Cardiac atrium fibroblast (primary cell): ENCODE measurements at places on chromosomes 13 and 19. TPM values are rescaled to one million over a fixed set of nuclear protein-coding genes. Genes with fewer than 3 reads are reported as not detected.

FAM187B gene
- total RNA-seq, result not detected in 2 replicates

SLC25A42 gene
- total RNA-seq, result 4.3 and 5.5 TPM in 2 replicates

PLIN4 gene
- 0.32 and 0.72 TPM in 2 replicates for total RNA-seq

MBD3L3 gene
- total RNA-seq, result not detected in 2 replicates

OR7A5 gene
- not detected in 2 replicates for total RNA-seq

IGFL1 gene
- not detected in 2 replicates for total RNA-seq

CYP4F22 gene
- total RNA-seq, result not detected in 2 replicates

MZT1 gene
- 11.3 and 14.4 TPM in 2 replicates for total RNA-seq

GIPR gene
- total RNA-seq, result under 0.01 and 0.49 TPM in 2 replicates

DOCK6 gene
- 25.1 and 29.4 TPM in 2 replicates for total RNA-seq

B9D2 gene
- total RNA-seq, result 2.9 and 3.7 TPM in 2 replicates

OR7D2 gene
- not detected in 2 replicates for total RNA-seq

ZNF737 gene
- total RNA-seq, result 3.9 and 6.3 TPM in 2 replicates

ZNF222 gene
- total RNA-seq, result 3.4 and 3.6 TPM in 2 replicates

RASAL3 gene
- 0.16 TPM in 1 of 2 replicates, not detected in the other for total RNA-seq

SMIM17 gene
- total RNA-seq, result not detected in 2 replicates

MIR17HG gene
- total RNA-seq, result 1.6 and 2.2 TPM in 2 replicates

LRRC8E gene
- total RNA-seq, result 5.6 and 5.7 TPM in 2 replicates

CNN1 gene
- 3.2 and 3.6 TPM in 2 replicates for total RNA-seq

NAXD gene
- total RNA-seq, result 19.1 and 23.6 TPM in 2 replicates

TNNT1 gene
- 3.2 TPM in 1 of 2 replicates, not detected in the other for total RNA-seq

NTF4 gene
- total RNA-seq, result not detected in 2 replicates

ADAMTSL5 gene
- total RNA-seq, result 3.4 and 11.8 TPM in 2 replicates

FCHO1 gene
- 0.32 and 0.72 TPM in 2 replicates for total RNA-seq

SBK2 gene
- not detected in 2 replicates for total RNA-seq

SHFL gene
- total RNA-seq, result 25.6 and 27.6 TPM in 2 replicates

TICAM1 gene
- total RNA-seq, result 2.9 and 3.2 TPM in 2 replicates

MED16 gene
- total RNA-seq, result 25.8 and 35.2 TPM in 2 replicates

FSTL3 gene
- total RNA-seq, result 59.1 and 82.9 TPM in 2 replicates

NLRP5 gene
- not detected in 2 replicates for total RNA-seq

CEACAM5 gene
- total RNA-seq, result not detected in 2 replicates

ZNF296 gene
- not detected in 2 replicates for total RNA-seq

SYNGR4 gene
- not detected in 2 replicates for total RNA-seq

EBI3 gene
- 0.18 and 3.4 TPM in 2 replicates for total RNA-seq

ZNF560 gene
- under 0.01 and 2.8 TPM in 2 replicates for total RNA-seq

ZNF682 gene
- total RNA-seq, result 0.97 and 1.6 TPM in 2 replicates

TMEM238 gene
- total RNA-seq, result not detected in 2 replicates

SLC27A5 gene
- total RNA-seq, result 11.0 and 12.8 TPM in 2 replicates

MBNL2 gene
- 76.4 and 78.2 TPM in 2 replicates for total RNA-seq

GPR4 gene
- total RNA-seq, result 2.7 and 5.2 TPM in 2 replicates

CEACAM7 gene
- not detected in 2 replicates for total RNA-seq

NOVA2 gene
- total RNA-seq, result 0.32 and 0.90 TPM in 2 replicates
